ENCODE measurements at places on chromosomes 11 and 22. TPM values are rescaled to one million over a fixed set of nuclear protein-coding genes. Genes with fewer than 3 reads are reported as not detected.

NPAS4 gene
- total RNA-seq, result not detected

NOX4 gene
- not detected for total RNA-seq

SLC25A18 gene
- 0.82 TPM for total RNA-seq

SUSD2 gene
- 84.1 TPM for total RNA-seq

CALCA gene
- not detected for total RNA-seq

TMEM151A gene
- total RNA-seq, result 2.0 TPM

C11orf65 gene
- total RNA-seq, result 0.31 TPM

PANX2 gene
- total RNA-seq, result 6.5 TPM

TXNRD2 gene
- 33.9 TPM for total RNA-seq

CCDC134 gene
- total RNA-seq, result 3.3 TPM

OR5B17 gene
- total RNA-seq, result not detected

C11orf16 gene
- not detected for total RNA-seq

OR2AG1 gene
- total RNA-seq, result not detected
